Suprapubic skin (tissue), 4 donors: ENCODE measurements at places on chromosomes 11 and 22. TPM values are rescaled to one million over a fixed set of nuclear protein-coding genes. Genes with fewer than 3 reads are reported as not detected.

GLYATL1 gene
- 6.1 TPM for total RNA-seq

RTL10 gene
- total RNA-seq: 22.5 TPM

PHF21B gene
- total RNA-seq: not detected

GGT1 gene
- 3.2 TPM for total RNA-seq

ZDHHC8 gene
- 37.1 TPM for total RNA-seq

SCGB1A1 gene
- total RNA-seq: not detected

CCDC116 gene
- 1.0 TPM for total RNA-seq

OR52E8 gene
- total RNA-seq: not detected

OR6X1 gene
- total RNA-seq: not detected
